ENCODE measurements at places on chromosomes 3 and 15.
A peak's percentile ranks its signal among the peaks of the same experiment; 100 is the strongest.

DNA sequence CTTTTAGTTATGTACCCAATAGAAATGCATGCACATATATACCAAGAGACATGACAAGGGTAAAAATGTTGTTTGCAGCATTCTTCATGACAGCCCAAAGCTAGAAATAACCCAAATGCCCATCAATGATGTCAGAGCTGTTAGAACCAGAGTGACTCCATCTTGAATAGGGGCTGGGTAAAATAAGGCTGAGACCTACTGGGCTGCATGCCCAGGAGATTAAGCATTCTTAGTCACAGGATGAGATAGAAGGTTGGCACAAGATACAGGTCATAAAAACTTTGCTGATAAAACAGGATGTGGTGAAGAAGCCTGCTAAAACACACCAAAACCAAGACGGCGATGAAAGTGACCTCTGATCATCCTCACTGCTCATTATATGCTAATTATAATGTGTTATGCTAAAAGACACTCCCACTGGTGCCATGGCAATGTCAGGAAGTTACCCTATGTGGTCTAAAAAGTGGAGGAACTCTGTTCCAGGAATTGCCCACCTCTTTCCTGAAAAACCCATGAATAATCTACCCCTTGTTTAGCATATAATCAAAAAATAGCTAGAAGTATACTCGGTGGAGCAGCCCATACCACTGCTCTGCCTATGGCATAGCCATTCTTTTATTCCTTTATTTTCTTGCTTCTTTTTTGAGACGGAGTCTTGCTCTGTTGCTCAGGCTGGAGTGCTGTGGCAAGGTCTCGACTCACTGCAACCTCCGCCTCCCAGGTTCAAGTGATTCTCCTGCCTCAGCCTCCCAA is 32.9 kb downstream of the ZBTB11 start:
- peak; percentile 7 for DNase-seq

GRCh38 chr15:97077975-97078374 is 747.5 kb downstream of the NR2F2 start:
- DNase-seq: no peak

GRCh38 chr3:141460097-141460704 is 26.6 kb upstream of the RASA2 start:
- DNase-seq: peak; percentile 86

GRCh38 chr3:47007001-47007400 is 27.5 kb downstream of the NBEAL2 start:
- no peak for DNase-seq

- DNase-seq: no peak
Measured at GRCh38 chr15:58434334-58434875, 2.6 kb downstream of the LIPC start.

- DNase-seq: no peak
Measured at GRCh38 chr3:185401319-185401955, 38.5 kb downstream of the MAP3K13 start.

DNA sequence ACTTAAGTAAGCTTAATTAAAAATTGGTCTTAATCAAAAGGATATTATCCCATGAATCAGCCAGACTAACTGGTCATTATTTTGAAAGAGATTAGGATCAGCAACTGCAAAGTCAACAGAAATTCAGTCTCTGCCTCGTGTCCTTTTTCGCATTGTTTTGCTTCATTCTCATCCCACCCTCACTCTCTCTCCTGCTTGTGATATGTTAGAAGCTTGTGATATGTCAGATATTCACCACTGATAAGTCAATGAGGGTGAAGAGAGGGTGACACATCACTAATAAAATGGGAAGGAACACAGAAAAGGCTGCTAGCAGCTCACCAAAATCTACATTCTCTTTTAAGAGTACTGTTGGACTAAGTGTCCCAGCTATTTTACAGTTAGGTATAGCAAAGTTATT is 146.1 kb downstream of the SUCNR1 start:
- DNase-seq: no peak

GRCh38 chr3:194082743-194083636 is 53.0 kb upstream of the HES1 start:
- DNase-seq: no peak

DNA sequence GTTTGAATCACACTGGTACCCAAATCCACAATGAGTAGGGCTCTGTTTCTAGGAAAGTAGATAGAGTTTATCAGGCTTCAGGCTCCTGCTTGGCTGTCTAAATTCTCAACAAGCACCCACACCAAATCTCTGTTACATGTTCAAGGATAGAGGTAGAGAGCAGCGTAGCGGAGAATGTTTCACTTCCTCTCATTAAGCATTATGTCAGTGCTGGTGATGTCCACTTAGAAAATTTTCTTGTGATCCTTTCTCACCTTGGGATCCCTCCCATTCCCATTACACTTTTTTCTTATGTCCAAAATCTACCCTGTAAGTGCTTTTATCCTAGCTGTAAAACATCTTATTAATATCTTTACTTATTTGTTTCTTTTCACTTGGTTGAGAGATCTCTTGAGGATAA is 34.7 kb upstream of the GCSAM start:
- DNase-seq: no peak

DNA sequence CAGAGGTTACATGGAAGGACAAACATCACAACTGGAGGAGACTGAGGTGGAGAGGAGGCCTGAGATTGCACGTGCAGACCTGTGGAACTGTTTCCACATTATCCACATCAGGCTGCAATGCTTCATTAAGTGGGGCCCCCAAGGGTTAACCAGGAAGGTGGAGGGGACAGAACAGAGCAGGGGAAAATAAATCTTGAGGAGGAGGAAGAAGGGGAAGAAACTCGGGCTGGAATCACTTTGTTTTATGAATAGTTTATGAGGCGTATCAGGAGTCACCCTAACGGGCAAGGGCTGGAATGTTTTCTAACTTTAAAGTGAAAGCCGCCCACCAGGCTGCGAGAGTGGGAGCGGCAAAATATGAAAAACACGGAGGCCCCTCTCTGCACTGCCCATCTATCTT is 154.9 kb downstream of the WNT5A start:
- no peak for DNase-seq

GRCh38 chr15:62035256-62035924 is 24.9 kb downstream of the VPS13C start:
- DNase-seq: no peak

- DNase-seq: no peak
Measured at GRCh38 chr3:42180901-42181300, 85.1 kb downstream of the CCK start.

DNA sequence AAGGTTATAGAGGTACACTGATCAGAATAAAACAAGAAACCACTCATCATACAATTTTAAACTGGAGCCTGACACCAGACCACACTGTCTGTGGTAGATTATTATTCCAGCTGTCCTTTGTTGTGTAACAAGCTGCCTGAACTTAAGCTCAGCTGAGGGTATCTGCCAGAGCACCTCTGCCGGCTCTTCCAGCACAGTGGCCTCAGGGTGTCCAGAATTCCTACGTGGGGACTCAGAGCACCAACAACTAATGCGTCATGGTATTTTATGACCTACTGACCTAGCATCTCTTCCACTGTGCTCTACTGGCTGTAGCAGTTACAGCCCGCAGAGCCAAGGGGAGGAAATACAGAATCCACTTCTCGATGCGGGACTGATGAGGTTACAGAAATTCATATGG is 15.6 kb upstream of the RAF1 start:
- no peak for DNase-seq

GRCh38 chr15:87538327-87538834 is 718.2 kb downstream of the NTRK3 start:
- DNase-seq: no peak

DNA sequence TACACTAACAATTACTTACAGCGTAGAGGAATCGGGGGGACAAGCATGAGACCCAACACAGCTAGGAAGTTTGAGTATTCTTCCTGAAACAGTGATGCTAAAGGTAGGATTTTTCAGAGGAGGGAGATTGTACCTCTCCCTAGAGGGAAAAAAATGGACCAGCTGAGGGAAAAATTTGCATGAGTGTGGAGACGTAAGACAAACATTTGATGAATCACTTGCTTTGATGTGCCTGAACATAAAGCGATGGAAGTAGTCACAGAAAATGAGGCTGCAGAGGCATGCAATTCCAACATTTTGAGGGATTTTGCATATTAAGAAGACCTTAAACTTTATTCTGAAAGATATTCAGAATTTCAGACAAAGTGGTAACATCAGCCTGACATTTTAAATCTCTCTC is 102.2 kb downstream of the COL6A6 start:
- no peak for DNase-seq

DNA sequence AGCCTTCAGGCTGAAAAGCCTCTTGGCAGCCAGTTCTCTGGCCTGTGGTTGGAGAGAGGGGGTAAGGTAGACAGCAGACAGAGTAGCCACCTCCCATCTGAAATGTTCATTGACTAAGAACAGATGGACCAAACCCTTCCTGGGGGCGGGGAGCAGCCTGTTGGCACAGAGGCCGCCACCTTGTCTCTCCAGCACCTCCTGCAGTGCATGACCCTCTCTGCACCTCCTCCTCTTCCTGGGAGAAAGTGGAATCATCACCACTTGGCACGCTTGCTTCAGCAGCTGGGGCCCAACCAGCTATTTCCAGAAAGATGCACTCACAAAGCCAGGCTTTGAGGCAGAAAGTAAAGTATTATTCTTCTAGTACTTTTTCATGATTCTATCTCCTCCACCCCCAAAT is 313.4 kb upstream of the CHRM5 start:
- no peak for DNase-seq

- DNase-seq: no peak
Measured at GRCh38 chr15:81189583-81190283, 6.9 kb upstream of the IL16 start.

GRCh38 chr3:197298945-197299854 is 788 bp upstream of the DLG1 start:
- DNase-seq: no peak

DNA sequence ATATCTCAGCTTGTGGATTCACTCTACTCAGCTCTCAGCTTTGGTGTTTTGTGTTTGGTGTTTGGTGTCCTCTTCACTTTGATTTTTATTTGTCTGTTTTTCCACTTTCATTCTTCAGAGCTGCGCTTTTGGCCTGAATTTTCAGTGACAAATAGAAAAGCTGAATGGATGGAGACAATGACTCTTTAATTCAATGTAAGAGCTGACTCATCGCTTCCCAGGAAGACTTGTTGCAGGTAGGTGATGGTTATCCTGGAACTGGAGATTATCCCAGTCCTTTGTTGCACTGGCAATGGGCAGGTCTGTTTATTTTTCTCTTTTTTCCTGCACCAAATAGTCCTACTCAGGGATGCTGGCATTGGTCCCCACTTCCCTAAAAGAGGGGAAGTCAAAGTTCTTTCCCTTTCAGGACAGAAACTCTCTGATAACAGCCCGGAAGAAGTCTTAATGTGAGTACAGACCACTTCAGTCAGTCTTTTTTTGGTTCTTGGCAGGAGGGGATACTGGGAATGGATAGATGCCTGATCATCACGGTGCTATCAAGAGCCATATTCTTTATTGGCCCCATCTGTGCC is 12.4 kb upstream of the AEN start:
- no peak for DNase-seq

DNA sequence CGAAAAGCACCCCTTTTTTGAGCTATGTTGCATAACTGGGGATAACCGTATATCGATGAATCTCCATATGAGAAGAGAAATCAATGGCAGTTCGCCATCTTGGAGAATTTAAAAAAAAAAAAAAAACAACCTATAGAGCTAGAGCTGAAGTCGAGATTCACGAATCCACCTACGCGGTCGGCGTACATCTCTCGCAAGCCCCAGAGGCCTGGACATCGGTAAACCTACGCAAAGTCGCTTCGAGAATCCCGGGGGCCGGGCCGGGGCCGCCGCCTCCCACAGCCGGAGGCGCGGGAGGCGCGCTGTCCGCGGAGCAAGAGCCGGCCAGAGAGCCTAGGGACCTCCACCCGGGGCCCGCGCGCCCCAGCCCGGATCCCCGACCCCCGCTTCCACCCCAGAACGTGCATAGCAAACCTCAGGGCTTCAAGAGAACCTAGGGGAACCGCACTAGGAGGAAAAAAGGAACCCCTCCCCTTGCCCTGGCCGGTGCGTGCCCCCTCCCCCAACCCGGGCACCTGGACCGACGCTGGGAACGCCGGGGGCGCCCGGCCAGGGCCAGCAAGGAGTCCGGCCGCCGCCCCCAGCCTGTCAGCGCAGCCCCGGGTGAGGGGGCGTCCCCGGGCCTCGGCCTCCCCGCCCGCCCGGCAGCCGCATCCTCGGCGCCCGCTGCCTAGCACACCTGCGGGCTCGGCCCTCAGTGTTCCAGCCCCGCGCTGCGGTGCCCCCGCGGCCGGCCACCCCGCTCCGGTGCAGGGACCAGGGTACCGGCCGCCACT is 567 bp downstream of the PFN2 start:
- DNase-seq: peak; percentile 54

- no peak for DNase-seq
Measured at GRCh38 chr3:23540600-23540999, 265.2 kb upstream of the UBE2E1 start.

DNA sequence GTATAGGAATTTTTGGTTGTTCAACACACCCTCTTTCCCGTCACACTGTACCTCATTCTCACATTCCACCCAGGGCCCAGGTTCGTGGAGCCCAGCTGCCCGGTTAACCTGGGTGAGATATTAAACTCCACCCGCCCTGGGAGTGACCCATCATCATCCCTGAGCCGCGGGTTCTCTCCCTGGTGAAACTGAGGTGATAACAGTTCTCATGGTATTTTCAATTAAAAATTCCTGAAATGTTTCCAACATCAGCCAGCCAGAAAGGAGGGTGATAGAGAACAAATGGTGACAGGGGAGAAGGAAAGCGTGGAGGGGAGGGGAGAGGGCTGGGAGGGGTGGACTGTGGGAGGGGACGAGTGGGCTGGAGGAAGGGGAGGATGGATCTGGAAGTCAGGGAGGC is 148.8 kb downstream of the ALDH1A2 start:
- DNase-seq: no peak

GRCh38 chr3:149519912-149520311 is 45.4 kb downstream of the TM4SF4 start:
- DNase-seq: no peak

DNA sequence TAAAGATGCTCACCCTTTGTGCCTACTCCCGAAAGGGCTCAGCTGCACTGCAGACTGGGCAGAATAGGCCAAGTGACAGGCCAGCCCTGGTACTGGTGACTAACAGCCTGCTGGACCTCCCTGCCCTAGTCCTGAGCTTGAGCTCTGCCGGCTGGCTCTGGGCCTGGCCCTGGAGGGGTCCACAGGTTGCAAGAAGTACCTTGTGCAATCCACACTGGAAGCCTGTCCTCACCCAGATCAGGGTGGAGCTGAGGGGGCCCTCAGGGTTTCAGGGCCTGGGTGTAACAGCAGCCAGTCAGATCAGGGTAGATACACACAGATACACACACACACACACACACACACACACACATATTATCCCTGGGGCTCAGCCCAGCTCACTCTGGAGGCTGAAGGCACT is 27.3 kb upstream of the PLA2G4D start:
- DNase-seq: peak; percentile 88

- no peak for DNase-seq
Measured at GRCh38 chr3:176663837-176664831, 533.1 kb downstream of the TBL1XR1 start.

DNA sequence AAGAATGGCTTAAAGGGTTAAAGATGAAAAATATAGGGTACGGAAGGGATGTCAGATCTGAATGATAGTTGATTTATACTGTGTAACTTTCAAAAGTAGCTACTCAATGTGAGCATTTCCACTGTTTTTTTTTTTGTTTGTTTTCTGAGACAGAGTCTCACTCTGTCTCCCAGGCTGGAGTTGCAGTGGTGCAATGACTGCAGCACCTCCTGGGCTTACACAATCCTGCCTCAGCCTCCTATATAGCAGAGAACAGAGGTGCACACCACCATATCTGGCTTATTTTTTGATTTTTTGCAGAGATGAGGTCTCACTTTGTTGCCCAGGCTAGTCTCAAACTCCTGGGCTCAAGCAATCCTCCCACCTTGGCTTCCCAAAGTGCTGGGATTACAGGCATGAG is 9.9 kb upstream of the PXK start:
- DNase-seq: peak; percentile 46

GRCh38 chr3:147246906-147247305 is 159.4 kb downstream of the ZIC4 start:
- DNase-seq: no peak
